Upper lobe of right lung (tissue), 1 donor: ENCODE measurements at places on chromosomes 16 and 17. TPM values are rescaled to one million over a fixed set of nuclear protein-coding genes. Genes with fewer than 3 reads are reported as not detected.

HS3ST3A1 gene
- 0.93 TPM for total RNA-seq

MYH4 gene
- total RNA-seq = not detected

SLC2A4 gene
- total RNA-seq = 1.6 TPM

CHST5 gene
- not detected for total RNA-seq

SLC16A3 gene
- total RNA-seq = 77.5 TPM

PIK3R6 gene
- 2.7 TPM for total RNA-seq

ABCA6 gene
- total RNA-seq = 36.3 TPM

ACAP1 gene
- 23.2 TPM for total RNA-seq

PPY gene
- total RNA-seq = not detected

DGKE gene
- total RNA-seq = 10.4 TPM

SLC47A1 gene
- total RNA-seq = 13.4 TPM

ANTKMT gene
- total RNA-seq = 30.5 TPM

GFAP gene
- not detected for total RNA-seq

TM4SF5 gene
- not detected for total RNA-seq

STAT5A gene
- 42.0 TPM for total RNA-seq

TMC8 gene
- 26.6 TPM for total RNA-seq

VWA3A gene
- 2.6 TPM for total RNA-seq

RAMP2 gene
- total RNA-seq = 114 TPM

KIF1C gene
- 254 TPM for total RNA-seq

CDH5 gene
- 144 TPM for total RNA-seq

GPR142 gene
- total RNA-seq = not detected

ITGB3 gene
- 6.6 TPM for total RNA-seq

DPH1 gene
- total RNA-seq = 47.8 TPM

MYL11 gene
- total RNA-seq = not detected

RNF166 gene
- total RNA-seq = 50.6 TPM

MEIOB gene
- total RNA-seq = not detected

PTX4 gene
- total RNA-seq = not detected

LRRC37A gene
- 1.9 TPM for total RNA-seq

CCL18 gene
- 31.9 TPM for total RNA-seq

MMP28 gene
- 55.6 TPM for total RNA-seq

TP53TG3B gene
- not detected for total RNA-seq

DLX4 gene
- 2.1 TPM for total RNA-seq

CCL17 gene
- 15.5 TPM for total RNA-seq

SPNS1 gene
- total RNA-seq = 52.2 TPM

C17orf100 gene
- total RNA-seq = 1.3 TPM

PDILT gene
- total RNA-seq = not detected

ALDH3A1 gene
- 10.5 TPM for total RNA-seq

ADAP2 gene
- 19.8 TPM for total RNA-seq

CCDC200 gene
- total RNA-seq = not detected

LPO gene
- not detected for total RNA-seq

GPR139 gene
- not detected for total RNA-seq

TP53TG3F gene
- not detected for total RNA-seq

OR1F1 gene
- total RNA-seq = not detected

MFSD6L gene
- 0.41 TPM for total RNA-seq

CAPN15 gene
- 45.2 TPM for total RNA-seq

PRSS27 gene
- total RNA-seq = 0.81 TPM

NTN1 gene
- 4.1 TPM for total RNA-seq

KLHL10 gene
- 0.29 TPM for total RNA-seq

BEAN1 gene
- total RNA-seq = 0.87 TPM
